RPMI7951 (cell line): ENCODE measurements at places on chromosomes 4 and X. TPM values are rescaled to one million over a fixed set of nuclear protein-coding genes. Genes with fewer than 3 reads are reported as not detected.
A peak's percentile ranks its signal among the peaks of the same experiment; 100 is the strongest.

- DNase-seq, result peak; percentile 45
Observed at GRCh38 chrX:39262641-39263040, 461.4 kb downstream of the MID1IP1 start.

DNA sequence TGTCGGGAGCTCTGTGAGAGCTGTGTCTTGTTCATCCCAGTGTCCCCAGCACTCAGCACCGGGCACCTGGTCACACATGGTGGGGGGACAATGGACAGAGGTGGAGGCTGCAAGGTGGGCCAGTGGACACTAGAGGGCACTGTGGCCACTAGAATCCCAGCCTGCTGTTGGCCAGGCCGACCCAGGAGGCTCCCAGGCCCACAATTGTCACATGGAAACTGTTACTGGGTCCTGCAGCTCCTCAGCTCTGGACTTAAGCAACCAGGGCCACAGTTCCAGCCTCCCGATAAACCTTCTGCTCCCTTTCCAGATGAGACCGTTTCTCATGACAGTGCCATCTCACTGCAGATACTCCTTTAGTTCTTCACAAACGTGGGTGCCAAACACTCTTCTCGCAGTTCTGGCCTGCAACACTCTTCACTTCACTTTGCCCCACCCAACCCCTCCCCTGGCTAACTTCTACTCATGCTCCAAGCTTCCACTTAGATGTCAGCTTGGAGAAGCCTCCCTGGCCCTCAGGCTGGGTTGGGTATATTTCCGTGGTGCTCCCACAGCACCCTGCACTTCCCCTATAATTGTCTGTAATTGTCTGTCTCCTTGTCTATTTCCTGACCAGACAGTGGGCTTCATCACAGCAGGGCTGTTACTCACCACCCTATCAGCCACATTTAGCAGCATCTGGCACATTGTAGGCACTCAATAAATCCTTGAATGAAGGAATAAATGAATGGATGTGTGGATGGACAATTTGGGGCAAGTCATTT, 3.5 kb upstream of the IQSEC2 start:
- DNase-seq, result peak; percentile 57

GRCh38 chr4:6121276-6121850, 79.0 kb downstream of the JAKMIP1 start:
- DNase-seq, result no peak

GRCh38 chrX:120752431-120753082, 122.7 kb upstream of the C1GALT1C1 start:
- no peak for DNase-seq

DNA sequence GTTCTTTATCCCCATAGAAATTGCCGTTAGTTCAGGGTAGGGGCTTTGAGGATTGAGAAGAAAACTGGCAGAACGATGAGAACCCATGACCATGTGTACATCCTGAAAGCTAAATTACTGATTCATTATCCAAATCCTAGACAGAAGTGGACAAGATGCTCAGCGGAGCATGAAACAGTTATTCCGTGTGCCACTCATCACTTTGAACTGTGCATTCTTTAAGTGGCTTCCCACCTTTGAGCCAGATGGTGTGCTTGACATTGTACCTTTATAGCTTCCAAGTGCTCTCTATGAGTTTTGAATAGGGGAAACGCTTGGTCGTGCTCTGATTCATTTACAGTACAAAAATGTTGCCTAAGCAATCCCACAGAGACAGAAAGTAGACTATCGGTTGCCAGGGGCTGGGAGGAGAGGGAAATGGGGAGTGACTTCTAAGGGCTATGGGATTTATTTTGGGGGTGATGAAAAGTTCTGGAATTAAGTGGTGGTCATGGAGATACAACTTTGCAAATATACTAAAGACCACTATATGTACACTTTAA, 100.0 kb downstream of the DOCK11 start:
- DNase-seq, result no peak

DNA sequence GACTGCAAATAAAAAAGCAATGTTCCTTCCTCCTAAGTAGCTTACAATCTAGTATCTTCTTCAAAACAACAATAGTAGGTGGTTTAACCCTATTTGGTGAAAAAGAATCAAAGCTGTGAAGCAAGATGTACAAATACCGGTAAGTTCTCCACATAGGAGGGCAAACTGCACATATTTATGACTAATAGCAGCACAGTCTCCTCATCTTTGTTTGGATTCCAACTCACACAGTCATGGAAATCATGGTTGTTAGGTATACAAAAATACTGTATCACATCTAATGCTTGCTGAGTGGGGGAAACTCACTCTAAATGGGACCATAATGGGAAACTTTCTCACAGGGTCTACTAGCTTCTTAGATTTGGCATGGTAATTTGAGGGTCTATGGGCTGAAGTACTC, 597.2 kb downstream of the INPP4B start:
- DNase-seq, result peak; percentile 10

- peak; percentile 46 for DNase-seq
Observed at GRCh38 chr4:143514497-143514896, 995 bp downstream of the SMARCA5 start.

- DNase-seq, result no peak
Observed at GRCh38 chr4:144584428-144584827, 61.5 kb upstream of the HHIP start.

DNA sequence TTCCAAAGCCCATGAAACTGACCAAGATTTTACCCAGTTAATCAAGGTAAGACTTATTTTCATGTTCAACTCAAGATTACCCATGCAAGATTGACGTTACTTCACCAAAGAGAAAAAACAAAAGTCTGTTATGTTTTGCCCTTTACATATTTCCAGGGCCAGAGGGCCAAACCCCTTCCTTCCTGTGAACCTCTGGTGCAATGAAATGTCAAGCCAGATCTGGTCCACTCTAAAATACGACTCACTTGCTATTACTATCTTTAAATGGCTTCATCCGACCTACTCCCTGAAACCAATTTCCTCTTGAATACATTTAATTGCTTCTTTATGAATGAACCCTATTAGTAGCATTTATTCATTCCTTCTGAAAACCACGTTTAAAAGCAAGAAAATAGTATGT, 33.0 kb downstream of the TSPAN5 start:
- DNase-seq, result no peak

DNA sequence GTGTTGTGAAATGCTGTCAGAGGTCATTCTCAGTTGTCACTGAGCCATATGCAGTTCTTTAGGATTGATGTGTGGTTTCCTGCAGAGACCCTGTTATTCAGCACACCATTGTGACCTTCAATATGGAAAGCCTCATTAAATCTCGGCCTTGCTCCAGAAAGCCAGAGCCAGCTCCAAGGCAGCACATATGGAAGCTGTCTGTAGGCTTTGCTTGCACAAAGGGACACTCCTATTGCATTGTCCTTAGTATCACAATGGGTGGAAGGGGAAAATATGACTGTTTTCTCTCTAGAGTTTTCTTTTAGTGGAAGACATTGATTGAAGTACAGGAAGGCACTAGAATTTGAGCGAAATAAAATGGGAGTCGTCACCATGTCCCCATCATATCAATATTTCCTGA, 179.0 kb downstream of the CEP135 start:
- no peak for DNase-seq

GRCh38 chr4:168484626-168485025, 4.3 kb upstream of the DDX60L start:
- peak; percentile 20 for DNase-seq

GRCh38 chr4:81565142-81565870, 93.6 kb upstream of the RASGEF1B start:
- no peak for DNase-seq

DNA sequence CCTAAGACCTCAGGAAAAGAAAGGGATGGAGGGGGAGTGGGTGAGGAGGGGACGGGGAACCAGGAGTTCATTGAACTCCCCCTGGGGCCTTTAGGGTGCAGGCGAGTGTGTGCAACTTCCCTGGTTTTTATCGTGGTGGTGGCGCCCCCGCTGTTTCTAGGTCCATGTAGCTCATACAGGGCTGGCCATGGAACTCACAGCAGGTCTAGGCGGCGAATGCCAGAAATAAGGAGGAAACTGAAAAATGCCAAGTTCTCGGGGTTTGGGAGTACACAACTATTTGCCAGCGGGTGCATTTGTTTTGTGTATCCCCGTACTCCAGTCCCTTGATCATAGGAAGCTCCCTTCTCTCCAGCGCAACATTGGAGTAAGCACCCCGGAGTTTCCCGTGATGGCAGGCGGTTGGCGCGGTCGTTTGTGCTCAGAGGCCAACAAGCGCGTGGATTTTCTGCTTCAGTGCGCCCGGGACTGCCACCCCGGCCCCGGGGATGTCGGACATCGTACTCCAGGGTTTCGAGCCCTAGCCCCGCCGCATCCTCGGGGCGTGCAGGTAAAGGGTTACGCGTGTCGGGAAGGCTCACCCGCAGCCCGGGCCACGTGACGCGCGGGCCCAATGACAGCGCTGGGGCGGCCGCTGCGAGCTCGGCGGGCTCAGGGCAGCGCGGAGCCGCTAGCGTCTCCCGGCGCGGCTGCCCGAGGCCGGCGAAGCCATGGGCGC, 208.9 kb downstream of the NWD2 start:
- DNase-seq, result peak; percentile 9

DNA sequence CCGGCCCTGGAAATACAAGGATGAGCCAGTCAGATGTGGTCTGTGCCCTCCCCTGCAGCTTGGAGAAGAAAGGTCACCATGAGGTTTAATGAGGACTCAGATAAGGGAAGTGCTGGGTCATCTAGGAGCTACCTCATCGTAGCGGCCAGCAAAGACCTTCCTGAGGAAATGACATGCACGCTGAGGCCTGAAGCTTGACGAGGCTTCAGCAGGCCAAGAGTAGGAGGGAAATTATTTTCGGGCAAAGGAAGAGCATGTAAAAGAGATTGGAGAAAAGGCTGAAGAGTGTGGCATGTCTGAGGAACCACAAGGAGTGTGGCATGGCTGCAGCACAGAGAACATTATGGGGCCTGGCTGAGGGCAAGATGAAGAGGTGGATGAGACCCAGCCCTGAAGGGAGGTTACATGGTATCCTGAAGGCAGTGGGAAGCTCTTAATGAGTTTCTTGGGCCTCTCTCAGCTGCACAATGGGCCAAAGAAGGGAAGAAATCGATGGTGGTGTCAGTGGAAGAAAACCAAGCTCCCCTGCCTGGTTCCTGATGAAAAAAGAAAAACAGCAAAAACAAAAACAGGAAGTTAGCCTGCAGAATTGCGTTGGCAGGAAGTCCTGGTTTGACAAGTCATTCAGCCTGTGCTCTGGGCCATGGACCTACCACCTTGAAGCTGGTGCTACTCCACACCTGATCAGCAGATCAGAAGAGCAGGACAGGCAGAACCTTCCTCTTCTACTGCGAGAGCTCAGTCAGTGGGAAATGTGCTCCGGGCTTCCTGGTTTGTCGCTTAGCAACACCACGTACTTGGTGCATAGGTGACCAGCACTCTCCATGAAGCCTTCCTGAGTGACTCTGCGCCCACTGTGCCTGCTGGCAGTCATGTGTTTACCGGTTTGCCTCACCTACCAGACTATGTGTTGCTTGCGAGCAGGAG, 134.5 kb upstream of the KLF3 start:
- DNase-seq, result no peak

DNA sequence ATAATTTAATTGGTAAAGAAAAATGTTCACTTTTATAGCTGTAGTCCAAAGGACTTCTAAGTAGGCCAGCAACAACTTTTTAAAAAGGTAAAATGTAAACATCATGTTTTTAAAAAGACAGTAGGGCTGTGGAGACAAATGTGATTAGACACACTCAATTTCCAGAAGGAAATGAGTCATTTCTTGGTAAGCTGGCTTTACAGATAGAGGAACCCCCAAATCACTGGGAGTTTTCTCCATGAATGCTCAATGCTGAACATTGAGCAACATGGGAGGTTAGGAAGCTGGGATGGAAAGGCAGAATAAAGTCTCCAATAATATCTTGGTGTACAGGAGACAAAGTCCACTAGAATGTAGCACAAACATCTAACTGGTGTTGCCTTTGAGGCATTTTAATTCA, 121.3 kb downstream of the NWD2 start:
- DNase-seq, result peak; percentile 42

GRCh38 chr4:27048429-27049238, 188.0 kb downstream of the STIM2 start:
- peak; percentile 13 for DNase-seq

DNA sequence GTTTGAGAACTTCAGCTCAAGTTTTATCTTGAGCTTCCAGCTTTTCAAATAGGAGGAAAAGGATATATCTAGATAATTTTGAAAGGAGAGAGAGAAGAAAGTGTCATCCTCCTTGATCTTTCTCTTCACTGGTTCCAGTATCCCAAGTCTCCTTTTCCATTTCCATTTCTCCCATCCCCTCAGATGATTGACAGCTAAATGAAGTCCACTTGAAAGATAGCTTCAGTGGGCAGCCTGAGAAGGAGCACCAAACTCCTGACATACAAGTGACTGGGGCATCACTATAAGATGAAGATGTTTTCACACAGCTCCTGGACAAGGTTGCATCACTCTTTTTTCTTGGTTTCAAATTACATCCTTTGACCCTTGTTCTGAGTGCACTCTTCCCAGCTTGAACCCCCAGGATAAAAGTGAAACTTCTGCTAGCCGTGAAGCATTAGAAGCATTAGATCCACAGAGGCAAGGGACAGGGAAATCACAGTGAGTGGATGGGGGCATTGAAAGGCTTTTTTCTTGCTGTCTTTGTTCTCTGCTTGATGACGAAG, 17.5 kb upstream of the MAGEA10 start:
- no peak for DNase-seq

DNA sequence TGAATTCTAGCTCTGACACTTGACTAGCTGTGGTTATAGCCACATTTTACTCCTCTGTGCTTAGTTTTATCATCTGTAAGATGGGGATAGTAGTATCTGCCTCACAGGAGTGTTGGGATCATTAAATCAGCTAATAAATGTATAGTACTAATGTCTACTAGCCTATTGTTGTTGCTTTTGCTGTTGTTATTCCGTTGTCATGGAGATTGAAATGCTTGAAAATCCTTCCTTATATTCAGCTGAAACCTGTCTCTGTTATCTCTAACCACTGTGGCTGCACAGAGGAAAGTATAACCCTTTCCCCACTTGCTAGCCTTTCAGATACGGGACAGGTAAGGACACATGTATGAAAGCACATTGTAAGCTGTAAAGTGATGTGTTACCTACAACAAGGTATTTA, 33.9 kb downstream of the CLCN5 start:
- no peak for DNase-seq

GRCh38 chr4:22736912-22737311, 44.2 kb downstream of the GBA3 start:
- DNase-seq, result no peak

GRCh38 chr4:113024388-113024787, 25.1 kb upstream of the ANK2 start:
- DNase-seq, result no peak

PNCK gene
- total RNA-seq, result not detected in 2 replicates

HSD17B13 gene
- total RNA-seq, result 0.49 TPM in 1 of 2 replicates, not detected in the other

LRCH2 gene
- total RNA-seq, result not detected in 2 replicates

RAB41 gene
- not detected in 2 replicates for total RNA-seq

ADGRG2 gene
- not detected in 2 replicates for total RNA-seq

ASB12 gene
- not detected in 2 replicates for total RNA-seq

SPON2 gene
- 3.8 and 7.7 TPM in 2 replicates for total RNA-seq

IL13RA1 gene
- total RNA-seq, result 29.4 and 32.2 TPM in 2 replicates

NLRP2B gene
- not detected in 2 replicates for total RNA-seq

IL13RA2 gene
- total RNA-seq, result 59.2 and 67.6 TPM in 2 replicates

CFAP99 gene
- total RNA-seq, result 0.96 TPM in 1 of 2 replicates, not detected in the other

TMEM156 gene
- 0.12 and 0.49 TPM in 2 replicates for total RNA-seq

NUDT11 gene
- total RNA-seq, result 10.0 and 10.2 TPM in 2 replicates

VSIG1 gene
- not detected in 2 replicates for total RNA-seq

KLHL13 gene
- 0.10 and 0.12 TPM in 2 replicates for total RNA-seq

AMOT gene
- total RNA-seq, result 0.36 and 0.49 TPM in 2 replicates

CSN2 gene
- not detected in 2 replicates for total RNA-seq
